ENCODE measurements at places on chromosomes 4 and X.

- DNase-seq = no peak
Measured at GRCh38 chr4:26985873-26986272, 125.2 kb downstream of the STIM2 start.

- DNase-seq = no peak
Measured at GRCh38 chr4:148344941-148345340, 97.3 kb downstream of the NR3C2 start.

DNA sequence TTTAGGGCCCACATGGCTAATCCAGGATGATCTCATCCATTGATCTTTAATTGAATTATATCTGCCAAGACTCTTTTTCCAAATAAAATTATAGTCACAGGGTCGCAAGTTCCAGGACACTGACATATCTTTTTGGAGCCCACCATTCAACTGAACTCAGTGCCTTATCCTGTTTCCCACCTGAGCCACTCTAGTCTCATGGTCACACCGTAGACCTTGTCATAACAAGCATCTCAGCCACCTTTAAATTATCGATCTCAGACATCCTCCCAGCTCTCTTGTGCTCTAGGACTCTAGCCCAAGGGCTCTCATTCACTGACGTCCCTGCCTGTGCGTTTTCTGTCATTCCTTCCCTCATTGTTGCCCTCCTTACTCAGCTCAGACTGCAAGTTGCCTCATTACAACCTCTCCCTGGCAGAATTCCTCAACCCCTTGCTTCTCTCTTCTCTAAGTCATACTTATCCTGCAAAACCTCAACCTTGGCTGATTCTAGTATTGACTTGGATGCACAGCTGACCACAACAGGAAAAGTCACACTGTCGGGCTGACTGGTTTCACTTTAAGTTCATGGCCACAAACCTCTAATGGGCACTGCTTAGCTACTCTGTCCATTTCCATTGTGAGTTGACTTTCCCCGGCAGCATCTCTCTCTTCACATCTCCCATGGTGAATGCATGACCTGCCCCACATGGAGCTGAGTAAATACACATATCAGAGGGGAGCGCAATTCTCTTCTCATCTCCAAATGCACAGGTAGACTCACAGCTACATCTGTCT, 91.0 kb upstream of the TRIM2 start:
- DNase-seq = no peak

DNA sequence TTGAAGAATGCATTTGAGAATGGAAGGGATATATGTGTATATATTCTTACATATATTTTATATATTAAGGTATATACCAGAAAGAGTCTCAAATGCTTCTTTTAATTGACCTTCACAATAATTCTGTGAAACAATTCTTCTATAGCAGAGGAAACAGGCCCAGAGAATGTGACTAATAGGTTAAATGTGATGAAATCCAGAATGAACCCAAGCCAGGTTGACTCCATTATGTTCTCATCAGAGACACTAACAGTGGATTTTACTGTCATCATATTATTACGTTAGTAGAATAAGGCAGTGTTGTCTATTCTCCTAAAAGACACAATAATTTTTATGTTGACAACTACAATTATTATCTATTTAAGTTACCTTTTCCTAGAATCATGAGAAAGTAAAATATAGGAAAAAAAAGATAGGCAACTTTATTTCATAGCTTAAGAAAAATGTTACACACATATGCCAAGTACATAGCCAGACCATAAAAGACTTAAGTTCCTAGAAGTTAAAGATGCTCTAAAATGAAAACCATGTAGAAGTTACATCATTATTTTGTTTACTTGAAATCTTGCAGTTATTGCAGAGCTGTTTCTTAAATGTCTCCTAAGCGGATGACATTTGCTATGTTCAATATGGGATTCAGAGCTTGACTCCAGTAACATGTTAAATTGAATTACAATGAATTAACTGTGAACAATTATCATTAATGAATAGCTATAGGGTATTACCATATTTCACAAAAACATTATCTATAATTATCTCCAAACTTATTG, 56.2 kb upstream of the ANKRD50 start:
- DNase-seq = no peak

DNA sequence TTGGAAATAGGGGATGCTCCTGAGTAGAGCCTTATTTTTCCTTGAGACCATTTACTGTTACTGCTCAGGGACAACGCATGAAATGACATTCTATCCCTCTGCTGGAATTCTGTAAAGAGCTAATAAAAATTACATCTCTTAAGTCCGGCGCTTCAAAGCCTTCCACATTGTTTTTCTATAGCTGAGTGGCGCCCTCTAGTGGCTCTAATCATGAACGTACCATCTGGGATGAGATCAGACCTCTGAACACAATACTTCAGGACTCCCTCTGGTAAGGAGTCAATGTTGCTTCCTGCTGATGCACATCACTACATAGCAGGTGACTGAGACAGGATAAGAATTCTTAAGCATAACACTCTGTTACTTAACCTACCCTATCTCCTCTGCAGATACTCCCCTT, 6.0 kb downstream of the HMGN5 start:
- peak; percentile 11 for DNase-seq

DNA sequence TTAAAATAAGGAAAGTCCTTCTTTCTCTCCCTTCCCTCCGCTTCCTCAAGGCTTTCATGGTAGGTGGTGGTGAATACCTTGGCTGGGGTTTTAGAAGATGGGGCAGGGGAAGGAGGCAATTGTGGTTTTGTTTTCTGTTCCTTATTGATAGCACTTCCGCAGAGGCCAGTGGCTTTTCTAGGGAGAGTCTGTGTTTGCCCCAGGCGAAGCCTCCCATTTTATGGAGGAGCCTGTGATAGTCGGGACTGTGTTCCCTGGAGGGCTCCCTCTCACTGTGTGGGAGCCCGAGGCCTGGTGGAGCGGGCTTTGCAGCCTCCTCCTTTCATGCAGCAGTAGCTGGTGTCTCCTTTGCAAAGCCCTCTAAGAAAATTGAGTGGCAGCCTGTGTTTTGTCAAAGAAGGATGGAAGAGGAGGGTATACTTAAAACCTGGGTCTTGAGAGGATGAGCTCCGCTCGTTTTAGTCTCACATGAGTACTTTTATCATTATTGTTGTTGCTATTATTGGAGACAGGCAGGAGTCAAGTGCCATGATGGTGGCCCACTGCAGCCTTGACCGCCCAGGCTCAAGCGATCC, 29.8 kb upstream of the STOX2 start:
- DNase-seq = no peak

- DNase-seq = no peak
Measured at GRCh38 chrX:108186811-108187210, 95.2 kb downstream of the ATG4A start.

DNA sequence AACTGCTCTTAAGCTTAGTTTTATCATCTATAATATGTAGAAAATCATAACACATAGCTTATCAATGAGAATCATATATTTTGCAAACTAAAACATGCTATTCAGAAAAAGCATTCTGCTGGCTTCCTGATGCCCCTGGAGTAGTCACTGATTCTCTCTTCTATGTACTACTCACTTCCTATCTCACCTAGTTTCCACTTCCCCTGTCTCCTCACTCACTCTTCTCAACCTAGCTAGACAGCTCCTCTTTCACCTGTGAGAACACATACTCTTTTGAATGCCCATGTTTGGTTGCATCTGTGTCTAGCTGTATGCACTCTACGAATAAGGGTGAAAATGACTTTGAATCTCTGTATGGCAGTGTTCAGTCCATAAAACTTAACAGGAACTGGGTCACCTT, 9.3 kb downstream of the TMEM144 start:
- no peak for DNase-seq

GRCh38 chr4:87103086-87103485, 117.3 kb downstream of the KLHL8 start:
- DNase-seq = no peak

DNA sequence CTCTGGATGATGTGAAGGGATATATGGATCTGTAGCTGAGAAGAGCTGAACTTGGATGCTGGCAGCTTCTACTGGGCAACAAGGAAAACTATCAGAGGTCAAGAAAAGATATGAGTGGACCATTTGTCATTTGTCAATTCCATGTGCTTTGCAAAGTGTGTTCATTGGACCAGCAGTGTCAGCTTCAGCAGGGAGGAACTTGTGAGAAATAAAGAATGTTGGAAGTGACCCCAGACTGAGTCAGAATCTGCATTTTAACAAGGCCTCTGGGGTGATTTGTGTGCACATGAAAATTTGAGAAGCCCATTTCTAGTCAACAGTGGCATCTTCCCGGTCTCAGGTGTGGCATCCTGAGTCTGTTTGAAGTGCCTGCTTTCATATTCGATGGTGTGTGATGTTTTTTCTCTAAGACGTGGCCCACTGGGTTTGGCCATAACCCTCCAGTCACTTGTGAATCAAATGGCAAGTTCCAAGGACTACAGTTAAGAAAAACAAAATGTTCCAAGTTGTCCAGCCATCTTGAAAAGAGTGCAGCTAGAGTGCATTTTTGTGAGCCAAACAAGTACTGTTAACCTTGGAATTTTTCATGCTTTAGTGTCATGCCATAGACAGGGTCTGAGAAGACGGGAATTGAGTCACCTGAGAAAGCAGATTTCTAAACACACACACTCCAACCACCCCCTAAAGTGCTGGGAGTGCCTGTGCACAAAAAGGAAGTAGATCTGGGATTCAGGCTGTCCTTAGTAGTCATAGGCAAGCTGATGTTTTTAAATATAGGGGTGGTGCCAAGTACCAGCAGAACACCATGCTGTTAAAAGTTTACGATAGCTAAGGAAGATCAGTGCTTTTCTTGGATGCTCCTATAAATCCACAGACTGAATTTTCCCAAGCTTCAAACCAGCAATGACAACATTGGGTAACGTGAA, 26.4 kb downstream of the GPM6B start:
- DNase-seq = no peak

- no peak for DNase-seq
Measured at GRCh38 chr4:26782830-26783202, 77.8 kb upstream of the STIM2 start.

DNA sequence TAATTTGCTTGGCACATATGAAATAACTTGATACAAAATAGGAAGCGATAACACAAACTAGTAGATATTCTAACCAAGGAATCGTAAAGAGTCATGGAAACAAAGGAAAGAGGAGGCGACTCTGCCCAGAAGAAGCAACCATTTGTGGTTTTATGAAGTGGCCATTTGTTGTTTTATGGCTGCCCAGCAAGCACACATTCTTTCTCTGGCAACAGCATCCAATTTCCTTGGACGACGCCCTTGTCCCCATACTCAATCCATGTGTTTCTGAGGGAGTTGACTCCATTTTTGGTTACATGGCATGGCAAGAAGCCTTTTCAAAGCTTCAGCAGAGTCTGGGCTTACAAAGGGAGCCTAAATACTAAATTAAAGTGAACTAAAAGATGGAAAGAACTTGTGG, 295.1 kb downstream of the INPP4B start:
- no peak for DNase-seq

DNA sequence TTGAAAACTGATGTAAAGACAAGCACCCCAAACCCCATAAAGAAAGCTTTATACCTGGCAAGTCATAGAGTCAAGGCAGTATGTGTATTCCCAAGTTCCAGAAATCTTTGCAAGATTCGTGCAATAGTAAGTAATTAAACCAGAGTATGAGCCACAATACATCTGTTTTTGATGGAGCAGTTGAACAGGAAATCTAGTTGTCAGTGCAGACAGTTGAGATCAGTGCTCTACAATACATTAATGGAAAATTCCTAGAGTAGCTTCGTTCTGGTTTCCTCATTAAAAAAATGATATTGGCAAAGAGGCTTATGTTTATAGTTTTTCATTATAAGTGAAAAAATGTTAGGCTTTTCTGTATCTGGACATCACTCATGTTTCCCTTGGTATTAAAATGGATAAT, 575.3 kb downstream of the TRIML1 start:
- DNase-seq = no peak

DNA sequence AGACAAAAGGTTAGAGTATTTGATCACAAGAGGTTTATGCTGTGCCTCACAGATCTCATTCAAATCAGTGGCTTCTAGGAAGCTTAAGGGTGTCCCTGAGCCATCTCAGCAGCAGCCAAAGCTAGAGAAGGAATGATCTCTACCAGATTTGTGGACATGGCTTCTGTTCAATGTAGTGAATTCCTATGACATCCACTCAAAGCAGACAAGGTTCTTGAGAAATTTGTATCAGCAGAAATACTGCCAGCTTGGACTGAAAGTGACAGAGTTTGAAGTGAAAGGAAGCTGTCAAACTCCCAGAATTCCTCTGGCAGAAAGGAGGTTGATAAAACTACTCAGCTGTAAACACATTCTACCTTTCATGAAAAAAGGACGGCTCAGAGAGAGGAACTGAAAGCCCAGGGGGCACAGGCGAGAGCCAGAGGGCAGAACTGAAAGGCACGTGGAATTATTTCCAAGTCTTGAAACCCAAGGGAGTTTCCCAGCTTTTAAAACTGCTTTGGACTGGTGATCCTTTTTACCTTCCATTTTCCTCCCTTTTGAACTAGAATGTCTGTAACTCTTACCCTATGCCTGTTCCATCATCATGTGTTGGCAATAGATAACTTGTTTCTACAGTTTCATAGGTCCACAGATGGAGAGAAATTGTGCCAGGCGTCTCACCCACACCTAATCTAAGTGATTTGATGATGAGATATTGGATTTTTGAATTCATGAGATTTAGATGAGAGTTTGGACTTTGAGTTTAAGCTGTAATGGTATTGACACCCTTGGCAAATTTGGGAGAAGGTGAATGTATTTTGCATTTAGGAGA, 14.5 kb upstream of the MED14 start:
- no peak for DNase-seq

GRCh38 chr4:142416121-142416520, 430.0 kb downstream of the INPP4B start:
- DNase-seq = no peak

DNA sequence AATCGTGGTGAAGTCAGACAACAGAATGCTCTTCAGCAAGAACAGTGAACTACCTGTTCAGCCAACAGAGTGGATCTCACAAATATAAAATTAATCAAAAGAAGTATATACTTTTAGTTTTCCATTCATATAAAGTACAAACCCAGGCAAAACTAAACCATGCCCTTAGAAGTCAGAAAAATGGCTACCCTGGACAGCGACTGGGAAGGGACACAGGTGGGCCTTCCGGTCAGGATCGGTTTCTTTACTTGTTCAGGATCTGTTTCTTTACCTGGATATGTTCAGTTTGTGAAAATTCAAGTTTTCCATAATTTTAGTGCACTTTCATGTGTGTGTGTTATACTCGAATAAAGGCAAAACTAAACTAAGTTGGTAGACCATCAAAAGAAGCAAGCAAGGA, 12.4 kb upstream of the GPR173 start:
- no peak for DNase-seq

Measured in stimulated activated CD4-positive, alpha-beta T cell treated with anti-CD3 and anti-CD28 coated beads, Interleukin-1b, Interleukin-23, amount 100 ng/mL, for 1 hour (primary cell).